T-cell (primary cell): ENCODE measurements at places on chromosomes 11 and 22. TPM values are rescaled to one million over a fixed set of nuclear protein-coding genes. Genes with fewer than 3 reads are reported as not detected.

DNA sequence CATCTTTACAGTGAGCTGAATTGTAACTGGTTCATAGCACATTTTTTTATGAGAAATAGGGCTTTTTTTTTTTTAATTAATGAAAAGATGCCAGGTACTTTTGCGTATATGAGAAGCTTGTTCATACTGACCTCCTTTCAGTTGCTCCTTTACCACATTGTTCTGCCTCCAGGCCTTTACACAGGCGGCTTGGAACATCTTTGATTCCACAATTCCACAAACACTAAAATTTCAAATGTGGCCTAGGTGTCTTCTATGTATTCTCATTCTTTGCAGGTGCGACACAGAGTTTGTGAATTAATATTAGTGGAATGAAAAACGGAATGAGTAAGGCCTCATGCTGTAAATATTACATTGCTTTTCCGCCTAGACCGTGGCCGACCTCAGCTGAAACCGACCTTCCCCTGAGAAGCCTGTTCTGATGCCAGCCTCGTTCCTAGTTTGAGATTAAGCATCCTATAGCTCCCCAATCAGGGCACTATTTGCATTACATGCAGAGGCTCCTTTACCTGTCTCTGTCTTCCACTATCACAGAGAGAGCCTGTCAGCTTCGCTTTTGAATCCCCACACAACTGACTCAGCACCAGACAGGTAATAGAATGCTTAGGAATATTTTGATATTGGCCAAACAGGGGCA, 125.8 kb downstream of the LDLRAD3 start:
- no peak for DNase-seq
- no peaks in the 10 kb centered on the region for H3K4me1 ChIP-seq
- peaks cover 5% of the 10 kb centered on the region for H3K27me3 ChIP-seq
- H3K4me3 ChIP-seq, result no peak overlapping the region
- H3K27ac ChIP-seq, result no peak overlapping the region

DNA sequence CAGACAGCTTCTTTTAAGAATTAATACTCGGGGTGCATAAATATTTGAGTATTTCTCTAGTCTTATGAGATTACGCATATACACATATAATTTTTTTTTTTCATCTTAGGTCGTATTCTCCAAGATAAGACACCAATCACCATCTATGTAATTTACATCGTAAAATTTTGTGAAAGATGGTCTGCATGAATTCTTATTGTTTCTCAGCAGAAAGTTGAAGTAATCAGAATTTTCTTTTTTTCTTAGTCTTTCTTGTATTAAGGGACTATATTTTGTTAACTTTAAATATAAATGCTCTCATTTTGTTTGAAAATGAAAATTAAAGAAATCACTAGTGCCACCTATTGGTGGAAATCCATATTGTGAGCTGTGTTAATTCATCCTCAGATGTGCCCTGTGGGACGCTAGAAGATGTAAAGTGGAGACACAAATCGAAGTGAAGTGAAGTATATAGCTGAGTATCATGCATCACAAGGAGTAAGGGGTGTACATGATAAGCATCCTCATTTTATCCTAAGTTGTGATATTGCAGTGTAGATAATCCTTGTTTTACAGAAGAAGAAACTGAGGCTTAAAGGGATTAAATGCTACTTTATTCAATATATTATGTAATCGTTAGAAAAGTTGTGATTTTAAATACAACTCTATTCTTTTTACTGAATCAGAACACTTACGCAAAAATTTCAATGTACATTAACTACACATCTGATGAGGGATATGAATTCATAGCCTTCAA, 2084.3 kb downstream of the LRRC4C start:
- no peak overlapping the region for H3K27ac ChIP-seq
- no peak overlapping the region for H3K4me3 ChIP-seq
- H3K4me1 ChIP-seq, result peaks cover 4% of the 10 kb centered on the region
- no peaks in the 10 kb centered on the region for H3K27me3 ChIP-seq
- H3K36me3 ChIP-seq, result no peaks in the 10 kb centered on the region

GRCh38 chr22:24566899-24567511, 11.2 kb downstream of the SNRPD3 start:
- H3K36me3 ChIP-seq, result peaks cover 17% of the 10 kb centered on the region
- H3K27me3 ChIP-seq, result no peaks in the 10 kb centered on the region
- H3K4me3 ChIP-seq, result no peak overlapping the region

DNA sequence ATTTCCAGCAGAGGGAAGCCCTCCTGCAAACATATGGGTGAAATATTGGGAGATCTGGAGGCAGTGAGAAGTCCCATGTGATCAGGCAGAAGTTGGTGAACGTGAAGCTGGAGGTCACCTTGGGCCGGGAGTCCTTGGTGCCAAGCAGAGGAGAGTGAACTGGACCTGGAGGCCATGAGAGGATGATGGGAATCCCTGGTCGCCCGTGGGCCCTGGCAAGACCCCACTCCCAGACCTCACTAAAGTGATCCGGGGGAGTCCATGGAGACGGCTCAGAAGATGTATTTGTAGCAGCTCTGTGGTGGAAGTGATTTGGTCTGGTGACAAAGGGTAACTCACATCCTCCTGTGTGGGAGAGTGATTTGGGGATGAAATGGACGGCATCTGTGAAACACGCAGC, 71.0 kb downstream of the ARHGAP8 start:
- H3K36me3 ChIP-seq, result no peaks in the 10 kb centered on the region
- peaks cover 31% of the 10 kb centered on the region for H3K27me3 ChIP-seq
- DNase-seq, result no peak
- H3K4me1 ChIP-seq, result no peaks in the 10 kb centered on the region
- no peak overlapping the region for H3K27ac ChIP-seq

DNA sequence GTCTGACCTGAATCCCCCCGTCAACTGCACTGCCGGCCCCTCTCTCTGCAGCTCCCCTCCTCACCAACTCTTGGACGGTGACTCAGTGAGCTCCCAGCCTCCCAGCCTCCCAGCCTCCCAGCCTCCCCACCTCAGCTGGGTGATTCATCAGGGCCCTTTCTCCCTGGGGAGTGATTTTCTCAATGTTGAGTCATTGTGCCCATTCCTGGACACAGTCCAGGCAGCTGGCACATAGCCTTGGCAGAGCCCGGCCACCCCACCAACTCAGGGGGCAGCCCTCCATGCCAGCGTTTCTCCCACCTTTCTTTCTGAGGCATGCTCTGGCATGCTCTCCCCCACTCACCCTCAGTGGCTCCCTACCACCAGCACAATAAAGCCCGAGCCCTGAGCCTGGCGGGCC, 30.7 kb downstream of the PDE2A start:
- no peak overlapping the region for H3K4me3 ChIP-seq
- no peak overlapping the region for H3K27ac ChIP-seq
- no peaks in the 10 kb centered on the region for H3K36me3 ChIP-seq
- DNase-seq, result no peak

GRCh38 chr11:134365011-134365925, 33.5 kb downstream of the GLB1L2 start:
- H3K36me3 ChIP-seq, result no peaks in the 10 kb centered on the region
- no peak overlapping the region for H3K27ac ChIP-seq
- no peaks in the 10 kb centered on the region for H3K4me1 ChIP-seq

- H3K4me3 ChIP-seq, result no peak overlapping the region
- no peaks in the 10 kb centered on the region for H3K36me3 ChIP-seq
- peaks cover 3% of the 10 kb centered on the region for H3K4me1 ChIP-seq
- no peaks in the 10 kb centered on the region for H3K27me3 ChIP-seq
- no peak overlapping the region for H3K27ac ChIP-seq
These were observed 217.4 kb downstream of the SBF2 start for GRCh38 chr11:10076458-10077141.

GRCh38 chr22:48756146-48757111, 1071.2 kb downstream of the BRD1 start:
- H3K4me1 ChIP-seq, result no peaks in the 10 kb centered on the region
- peaks cover 42% of the 10 kb centered on the region for H3K27me3 ChIP-seq
- no peak for DNase-seq
- H3K4me3 ChIP-seq, result no peak overlapping the region

GRCh38 chr11:3165916-3166267, 782 bp upstream of the OSBPL5 start:
- no peak overlapping the region for H3K27ac ChIP-seq
- DNase-seq, result no peak
- H3K36me3 ChIP-seq, result no peaks in the 10 kb centered on the region
- H3K4me3 ChIP-seq, result no peak overlapping the region
- H3K4me1 ChIP-seq, result peaks cover 14% of the 10 kb centered on the region

GRCh38 chr22:30408388-30409102, 11.7 kb downstream of the SEC14L2 start:
- H3K4me1 ChIP-seq, result peaks cover 1% of the 10 kb centered on the region
- no peaks in the 10 kb centered on the region for H3K27me3 ChIP-seq
- no peak overlapping the region for H3K27ac ChIP-seq
- H3K36me3 ChIP-seq, result peaks cover 16% of the 10 kb centered on the region
- no peak overlapping the region for H3K4me3 ChIP-seq

- no peaks in the 10 kb centered on the region for H3K27me3 ChIP-seq
- no peak overlapping the region for H3K27ac ChIP-seq
- no peak for DNase-seq
- peaks cover 21% of the 10 kb centered on the region for H3K36me3 ChIP-seq
These were observed 17.6 kb downstream of the RNF185 start for GRCh38 chr22:31177420-31178162.

DNA sequence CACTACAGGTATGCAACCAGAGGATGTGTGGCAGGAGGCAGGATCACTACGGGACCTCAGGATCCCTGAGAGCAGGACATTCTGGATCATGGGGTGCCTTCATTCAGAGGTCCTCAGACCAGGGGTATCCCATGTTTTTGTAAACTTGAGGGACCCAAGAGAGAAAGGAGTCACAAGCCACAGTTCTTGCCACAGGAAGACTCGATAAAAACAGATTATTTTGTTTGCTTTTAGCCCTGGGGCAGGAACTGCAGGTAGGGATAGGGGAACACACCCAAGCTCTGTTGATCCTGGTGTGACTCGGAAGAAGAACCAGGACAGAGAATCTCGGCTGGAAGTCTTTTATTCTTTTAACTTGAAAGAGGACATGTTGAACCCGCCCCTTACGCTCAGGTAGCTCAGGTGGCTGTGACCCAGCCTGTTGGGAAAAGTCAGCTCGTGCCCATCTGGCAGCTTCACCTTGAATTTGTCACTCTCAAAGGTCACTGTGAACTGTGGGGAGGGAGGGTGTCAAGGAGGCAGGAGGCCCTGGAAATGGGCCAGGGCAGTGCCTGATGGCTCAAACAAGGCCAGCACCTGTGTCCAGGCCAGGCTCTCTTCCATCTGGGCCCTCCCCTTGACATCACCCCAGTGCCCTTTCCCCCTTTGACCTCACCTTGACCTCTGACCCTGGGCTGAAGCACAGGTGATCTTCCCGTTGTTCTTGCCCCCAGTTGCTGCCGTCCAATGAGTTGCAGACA, 9.8 kb downstream of the LGALS2 start:
- DNase-seq, result no peak
- H3K36me3 ChIP-seq, result no peaks in the 10 kb centered on the region
- H3K4me3 ChIP-seq, result no peak overlapping the region
- peaks cover 40% of the 10 kb centered on the region for H3K27me3 ChIP-seq
- H3K4me1 ChIP-seq, result peaks cover 13% of the 10 kb centered on the region

Gene H19
- 2.0 TPM for total RNA-seq

Gene KRTAP5-7
- not detected for total RNA-seq

Gene PRG3
- not detected for total RNA-seq

Gene CTSW
- 71.3 TPM for total RNA-seq

Gene PRDM10
- 14.2 TPM for total RNA-seq

Gene C22orf15
- total RNA-seq, result 1.6 TPM

Gene TXNRD2
- total RNA-seq, result 47.4 TPM

Gene OR52N1
- not detected for total RNA-seq
